ENCODE measurements at places on chromosomes 4 and X. TPM values are rescaled to one million over a fixed set of nuclear protein-coding genes. Genes with fewer than 3 reads are reported as not detected.

The PABPC1L2A gene
- not detected for total RNA-seq

- H3K4me1 ChIP-seq, result no peaks in the 10 kb centered on the region
- H3K36me3 ChIP-seq, result no peaks in the 10 kb centered on the region
- H3K27ac ChIP-seq, result no peak overlapping the region
- no peak for DNase-seq
- no peak overlapping the region for H3K4me3 ChIP-seq
Observed at GRCh38 chrX:147550217-147550616, 361.5 kb upstream of the FMR1 start.

GRCh38 chr4:117093571-117093970 lies 8.2 kb upstream of the TRAM1L1 start:
- H3K4me3 ChIP-seq, result no peak overlapping the region
- H3K4me1 ChIP-seq, result no peaks in the 10 kb centered on the region
- DNase-seq, result no peak
- no peaks in the 10 kb centered on the region for H3K27me3 ChIP-seq
- no peaks in the 10 kb centered on the region for H3K36me3 ChIP-seq

The PLXNA3 gene
- total RNA-seq, result 109 TPM

The USP26 gene
- total RNA-seq, result not detected

GRCh38 chr4:2954358-2955185 lies 8.6 kb downstream of the NOP14 start:
- DNase-seq, result no peak
- no peaks in the 10 kb centered on the region for H3K27me3 ChIP-seq
- H3K36me3 ChIP-seq, result peaks cover 19% of the 10 kb centered on the region

DNA sequence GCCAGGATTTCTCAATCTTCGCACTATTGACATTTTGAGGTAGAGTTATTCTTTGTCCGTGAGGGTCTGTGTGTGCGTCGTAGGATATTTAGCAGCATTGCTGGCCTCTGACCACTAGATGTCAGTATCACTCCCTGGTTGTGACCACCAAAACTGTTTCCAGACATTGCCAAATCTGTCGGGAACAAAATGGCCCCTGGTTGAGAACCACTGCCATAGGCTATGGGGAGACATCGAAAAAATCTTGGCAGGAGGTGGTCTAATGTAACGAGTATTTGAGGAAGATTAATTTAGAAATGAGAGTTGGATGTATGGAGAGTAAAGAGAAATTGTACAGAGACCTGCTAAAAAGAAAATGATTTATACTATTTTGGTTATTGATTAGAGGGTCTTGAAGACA lies 108.4 kb downstream of the DOCK11 start:
- peak; percentile 35 for DNase-seq
- H3K27ac ChIP-seq, result no peak overlapping the region
- H3K27me3 ChIP-seq, result no peaks in the 10 kb centered on the region
- H3K36me3 ChIP-seq, result no peaks in the 10 kb centered on the region

DNA sequence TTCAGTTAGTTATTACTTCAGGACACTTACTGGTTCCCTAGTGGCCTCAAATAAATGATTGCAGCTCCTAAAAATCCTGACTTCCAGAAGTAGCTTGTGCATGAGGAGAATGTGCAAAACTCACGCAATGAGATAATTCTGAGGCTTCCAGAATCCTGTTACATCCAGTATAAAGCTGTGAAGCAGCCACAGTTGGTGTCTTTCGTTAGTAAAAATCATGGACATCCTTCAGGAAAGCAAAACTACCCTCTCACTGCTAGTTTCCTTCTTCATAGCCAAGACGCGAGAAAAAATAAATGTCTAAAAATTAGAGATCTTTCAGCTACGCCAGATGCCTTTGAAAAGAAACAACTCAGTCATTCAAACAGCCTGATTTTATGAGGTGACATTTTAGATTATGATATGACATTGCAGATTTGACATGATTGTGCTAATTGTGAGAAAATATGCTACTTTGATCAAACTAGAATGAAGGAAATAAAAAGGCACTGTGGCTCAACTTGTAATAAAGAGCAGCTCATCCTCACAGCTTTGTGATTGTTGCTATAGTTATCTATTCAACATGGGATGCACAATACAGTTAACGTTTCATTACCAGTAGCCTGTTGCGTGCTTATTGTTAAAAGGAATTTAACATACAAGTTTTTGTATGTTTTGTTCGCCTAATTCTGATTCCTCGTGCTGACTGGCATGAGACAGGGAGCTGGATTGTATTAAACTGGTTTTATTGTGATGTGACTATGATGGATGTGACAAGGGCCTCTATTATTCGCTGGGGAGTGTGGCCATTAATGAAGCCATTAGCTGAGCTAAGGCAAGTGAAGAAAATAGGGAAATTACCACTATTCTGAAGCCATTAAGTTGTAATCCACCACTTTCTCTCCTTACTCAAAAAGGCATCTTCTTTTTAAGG lies 40.5 kb downstream of the AFF2 start:
- no peaks in the 10 kb centered on the region for H3K36me3 ChIP-seq
- H3K27me3 ChIP-seq, result no peaks in the 10 kb centered on the region
- no peaks in the 10 kb centered on the region for H3K4me1 ChIP-seq
- H3K27ac ChIP-seq, result no peak overlapping the region
- H3K4me3 ChIP-seq, result no peak overlapping the region
- no peak for DNase-seq

- no peaks in the 10 kb centered on the region for H3K36me3 ChIP-seq
- no peak for DNase-seq
- H3K27ac ChIP-seq, result no peak overlapping the region
- no peaks in the 10 kb centered on the region for H3K27me3 ChIP-seq
- H3K4me1 ChIP-seq, result no peaks in the 10 kb centered on the region
Observed at GRCh38 chrX:113634565-113634964, 793.9 kb upstream of the AMOT start.

The HTN1 gene
- not detected for total RNA-seq

The RBMXL3 gene
- not detected for total RNA-seq

The F8A2 gene
- not detected for total RNA-seq

- H3K36me3 ChIP-seq, result no peaks in the 10 kb centered on the region
- no peak overlapping the region for H3K4me3 ChIP-seq
Observed at GRCh38 chr4:139603576-139604410, 47.8 kb upstream of the SETD7 start.

The PF4V1 gene
- not detected for total RNA-seq

- no peaks in the 10 kb centered on the region for H3K4me1 ChIP-seq
- H3K4me3 ChIP-seq, result no peak overlapping the region
- H3K36me3 ChIP-seq, result no peaks in the 10 kb centered on the region
- no peaks in the 10 kb centered on the region for H3K27me3 ChIP-seq
- no peak overlapping the region for H3K27ac ChIP-seq
- DNase-seq, result no peak
Observed at GRCh38 chr4:73852771-73853170, 325 bp upstream of the PF4V1 start.

The TCEAL3 gene
- total RNA-seq, result 11.7 TPM

DNA sequence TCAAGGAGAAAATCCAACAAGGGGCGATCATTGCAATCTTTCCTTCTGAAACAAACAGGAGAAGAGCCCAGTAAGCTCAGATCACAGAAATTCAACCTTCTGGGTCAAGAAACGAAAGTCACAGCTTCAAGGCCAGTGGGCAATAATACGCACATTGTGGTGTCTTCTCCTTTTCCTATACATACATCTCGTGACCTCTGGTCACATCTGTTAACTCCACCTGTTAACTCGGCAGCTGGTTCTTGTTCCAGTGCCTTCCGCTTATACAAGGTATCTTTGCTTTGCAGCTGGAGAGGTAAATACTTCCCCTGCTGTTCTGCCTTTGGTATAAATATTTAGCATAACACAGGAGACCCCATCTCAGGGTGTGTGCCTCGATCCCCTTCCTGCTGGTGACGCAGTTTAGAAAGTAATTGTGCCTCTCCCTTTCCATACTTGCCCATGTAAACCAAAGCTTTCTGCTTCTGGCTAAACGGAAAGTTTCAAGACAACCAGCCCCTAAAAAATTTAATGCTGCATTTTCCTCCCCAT lies 45.0 kb downstream of the CCDC149 start:
- no peaks in the 10 kb centered on the region for H3K36me3 ChIP-seq
- H3K4me1 ChIP-seq, result no peaks in the 10 kb centered on the region
- H3K27ac ChIP-seq, result no peak overlapping the region
- H3K27me3 ChIP-seq, result no peaks in the 10 kb centered on the region

- H3K4me1 ChIP-seq, result peaks cover 26% of the 10 kb centered on the region
- DNase-seq, result peak; percentile 55
- H3K27ac ChIP-seq, result peak overlapping the region; percentile 54
- peaks cover 19% of the 10 kb centered on the region for H3K36me3 ChIP-seq
Observed at GRCh38 chr4:56465599-56466295, 1.7 kb upstream of the SRP72 start.

The XPNPEP2 gene
- not detected for total RNA-seq

The F11 gene
- not detected for total RNA-seq

- no peak overlapping the region for H3K27ac ChIP-seq
- H3K36me3 ChIP-seq, result no peaks in the 10 kb centered on the region
- H3K4me1 ChIP-seq, result no peaks in the 10 kb centered on the region
- H3K4me3 ChIP-seq, result no peak overlapping the region
- DNase-seq, result no peak
Observed at GRCh38 chr4:59127743-59128142, 2017.6 kb upstream of the IGFBP7 start.

DNA sequence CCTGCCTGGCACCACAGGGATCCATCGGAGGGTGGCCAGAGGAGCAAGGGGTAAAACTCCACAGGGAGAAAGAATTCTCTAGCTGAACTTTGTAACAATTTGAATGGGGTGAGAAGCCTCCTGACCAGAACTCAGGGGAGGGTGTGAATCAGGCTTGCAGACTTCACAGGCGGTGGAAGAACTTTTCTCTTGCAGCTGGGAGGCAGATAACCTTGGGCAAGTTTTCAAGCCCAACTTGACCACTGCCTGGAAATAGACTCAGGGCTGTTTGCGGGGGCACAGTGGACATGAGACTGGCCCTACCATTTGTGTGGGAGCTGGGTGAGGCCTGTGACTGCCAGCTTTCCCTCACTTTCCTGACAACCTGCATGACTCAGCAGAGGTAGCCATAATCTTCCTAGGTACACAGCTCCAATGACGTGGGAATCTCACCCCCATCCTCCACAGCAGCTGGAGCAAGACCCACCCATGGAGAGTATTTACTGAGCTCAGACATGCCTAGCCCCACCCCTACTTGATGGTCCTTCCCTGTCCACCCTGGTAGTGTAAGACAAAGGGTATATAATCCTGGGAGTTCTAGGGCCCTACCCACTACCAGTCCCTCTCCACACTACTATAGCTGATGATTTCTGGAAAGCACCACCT lies 210.0 kb upstream of the AGTR2 start:
- peak; percentile 46 for DNase-seq
- H3K36me3 ChIP-seq, result no peaks in the 10 kb centered on the region
- H3K27me3 ChIP-seq, result no peaks in the 10 kb centered on the region
- no peak overlapping the region for H3K4me3 ChIP-seq

The ZNF182 gene
- total RNA-seq, result 3.8 TPM

DNA sequence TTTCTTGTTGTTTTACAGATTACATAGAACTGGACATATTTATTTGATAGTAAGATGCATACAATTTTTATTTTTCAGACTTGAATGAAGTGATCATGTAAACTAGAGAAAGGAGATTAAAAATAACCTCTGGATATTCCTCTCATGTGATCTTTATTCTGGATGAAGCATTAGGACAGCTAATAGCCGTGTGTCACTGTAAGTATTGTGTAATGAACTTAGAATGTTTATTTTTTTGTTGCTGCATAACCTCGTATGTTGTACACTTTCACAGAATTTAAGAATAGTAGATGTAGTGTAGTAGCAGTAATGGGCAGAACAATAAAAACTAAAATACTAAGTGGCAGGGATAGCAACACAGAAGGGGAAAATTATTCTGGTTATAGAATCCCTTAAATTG lies 2094.5 kb upstream of the TENM3 start:
- H3K4me3 ChIP-seq, result no peak overlapping the region
- no peak overlapping the region for H3K27ac ChIP-seq
- H3K4me1 ChIP-seq, result no peaks in the 10 kb centered on the region
- no peaks in the 10 kb centered on the region for H3K36me3 ChIP-seq
- H3K27me3 ChIP-seq, result no peaks in the 10 kb centered on the region

The GPR173 gene
- 7.0 TPM for total RNA-seq

- H3K4me1 ChIP-seq, result no peaks in the 10 kb centered on the region
- no peaks in the 10 kb centered on the region for H3K27me3 ChIP-seq
- no peaks in the 10 kb centered on the region for H3K36me3 ChIP-seq
Observed at GRCh38 chrX:53476371-53476770, 42.2 kb upstream of the HSD17B10 start.

GRCh38 chr4:122602277-122603142 lies 18.4 kb downstream of the IL21 start:
- no peaks in the 10 kb centered on the region for H3K4me1 ChIP-seq
- H3K4me3 ChIP-seq, result no peak overlapping the region
- DNase-seq, result peak; percentile 6
- H3K27me3 ChIP-seq, result 0 out of 2 replicates have a peak, but pooled peaks cover 6% of the 10 kb centered on the region
- no peak overlapping the region for H3K27ac ChIP-seq
- H3K36me3 ChIP-seq, result no peaks in the 10 kb centered on the region

The HSD17B13 gene
- not detected for total RNA-seq

The SPARCL1 gene
- not detected for total RNA-seq

- no peaks in the 10 kb centered on the region for H3K27me3 ChIP-seq
- no peak for DNase-seq
- no peak overlapping the region for H3K27ac ChIP-seq
Observed at GRCh38 chrX:66672106-66672505, 33.2 kb upstream of the EDA2R start.

The ZBTB49 gene
- 5.3 TPM for total RNA-seq

DNA sequence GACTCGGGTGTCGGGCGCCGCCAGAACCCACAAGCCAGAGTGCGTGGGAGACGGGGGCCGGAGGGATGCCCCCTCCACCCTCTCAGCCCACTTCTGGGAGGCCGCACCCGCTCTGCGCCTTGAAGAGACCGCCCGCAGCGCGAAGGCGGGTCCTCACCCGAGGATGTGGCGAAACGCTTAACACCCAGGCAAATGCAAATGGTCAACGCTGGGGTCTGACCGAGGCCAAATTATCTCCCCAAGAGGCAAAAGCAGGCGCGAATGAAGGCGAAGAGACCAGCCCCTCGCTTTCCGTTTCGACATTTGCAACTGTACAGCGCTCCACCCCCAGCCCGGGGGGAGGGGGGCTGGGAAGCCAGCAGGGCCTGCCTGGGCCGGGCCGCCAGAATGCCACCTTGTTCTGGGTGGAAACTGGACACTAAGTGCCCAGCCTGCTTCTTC lies 137.7 kb upstream of the ZIC3 start:
- DNase-seq, result no peak
- no peak overlapping the region for H3K4me3 ChIP-seq
